ENCODE measurements at places on chromosomes 1 and 21.

- DNase-seq, result no peak
These were observed 18.3 kb upstream of the CNR2 start for GRCh38 chr1:23931491-23931880.

GRCh38 chr1:11749203-11749689 lies 12.7 kb upstream of the C1orf167 start:
- peak; percentile 33 for DNase-seq

GRCh38 chr1:171286032-171286705 lies 27.8 kb upstream of the FMO4 start:
- DNase-seq, result no peak

- no peak for DNase-seq
These were observed 206.0 kb downstream of the LYPLAL1 start for GRCh38 chr1:219379691-219380090.

DNA sequence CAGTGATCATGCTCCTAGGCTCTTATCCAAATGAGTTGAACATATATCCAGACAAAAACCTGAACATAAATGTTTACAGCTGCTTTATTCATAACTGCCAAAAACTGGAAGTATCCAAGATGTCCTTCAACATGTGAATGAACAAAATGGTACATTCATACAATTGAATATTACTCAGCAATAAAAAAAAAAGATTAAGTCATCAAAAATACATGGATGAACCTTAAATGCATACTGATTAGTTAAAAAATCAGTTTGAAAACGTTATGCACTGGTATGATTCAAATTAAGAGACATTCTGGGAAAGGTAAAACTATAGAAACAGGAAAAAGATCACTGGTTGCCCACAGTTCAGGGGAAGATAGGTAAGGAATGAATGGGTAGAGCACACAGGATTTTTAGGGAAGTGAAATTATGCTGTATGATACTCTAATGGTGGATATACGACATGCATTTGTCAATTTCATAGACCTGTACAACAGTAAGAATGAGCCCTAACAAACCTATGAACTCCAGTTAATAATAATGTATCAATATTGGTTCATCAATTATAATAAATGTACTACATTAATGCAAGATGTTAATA lies 3.1 kb downstream of the LRRC40 start:
- DNase-seq, result no peak

GRCh38 chr1:108643492-108644335 lies 17.2 kb downstream of the HENMT1 start:
- no peak for DNase-seq

- no peak for DNase-seq
These were observed 54.0 kb upstream of the ATP5PO start for GRCh38 chr21:33969581-33969980.

DNA sequence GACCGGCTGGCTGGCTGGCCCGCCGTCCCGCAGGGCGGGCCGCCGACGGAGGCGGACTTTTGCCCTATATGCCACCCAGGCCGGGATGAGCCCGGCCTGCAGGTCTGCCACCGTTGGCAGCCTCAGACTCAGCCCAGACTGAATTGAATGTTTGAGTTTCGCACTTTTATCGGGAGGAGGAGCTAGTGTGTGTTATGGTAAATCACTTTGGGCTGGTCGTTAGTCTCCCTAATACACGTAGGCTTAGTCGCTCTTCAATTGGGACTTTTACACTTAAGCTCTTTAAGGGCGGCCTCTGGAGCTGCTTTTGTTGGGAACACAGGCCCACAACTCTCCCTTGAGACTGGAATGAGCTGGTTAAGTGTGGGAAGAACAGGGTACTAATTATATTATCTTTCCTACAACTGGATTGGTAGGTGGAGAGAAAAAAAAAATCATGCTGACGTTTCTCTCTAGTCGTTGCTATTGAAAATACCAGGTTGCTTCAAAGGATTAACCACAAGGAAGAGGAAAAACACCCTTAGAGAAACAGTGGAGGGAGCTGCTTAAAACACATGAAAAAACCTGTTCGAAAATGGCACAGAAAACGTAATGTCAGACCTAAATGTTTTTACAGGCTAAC lies 1.4 kb upstream of the IRF2BP2 start:
- DNase-seq, result no peak

DNA sequence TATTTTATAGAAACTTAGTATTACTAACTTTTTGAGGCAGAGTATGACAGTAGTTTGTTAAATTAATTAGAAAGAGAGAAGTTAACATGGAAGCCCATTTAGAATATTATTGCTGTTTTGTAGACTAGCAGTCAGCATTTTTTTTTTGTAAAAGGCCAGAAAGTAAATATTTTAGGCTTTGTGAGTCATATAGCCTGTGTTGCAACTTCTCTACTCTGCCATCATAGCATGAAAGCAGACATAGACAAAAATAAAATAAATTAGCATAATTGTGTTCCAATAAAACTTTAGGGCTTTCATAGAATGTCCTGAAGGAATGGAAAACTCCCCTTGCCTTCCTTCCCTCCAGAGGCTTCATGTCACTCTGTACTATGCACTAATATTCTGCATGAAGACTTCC lies 12.3 kb upstream of the RGS4 start:
- DNase-seq, result no peak

GRCh38 chr1:44273560-44274350 lies 60.5 kb downstream of the DMAP1 start:
- DNase-seq, result no peak

- no peak for DNase-seq
These were observed 5.2 kb downstream of the KRTAP10-8 start for GRCh38 chr21:44617071-44617501.

DNA sequence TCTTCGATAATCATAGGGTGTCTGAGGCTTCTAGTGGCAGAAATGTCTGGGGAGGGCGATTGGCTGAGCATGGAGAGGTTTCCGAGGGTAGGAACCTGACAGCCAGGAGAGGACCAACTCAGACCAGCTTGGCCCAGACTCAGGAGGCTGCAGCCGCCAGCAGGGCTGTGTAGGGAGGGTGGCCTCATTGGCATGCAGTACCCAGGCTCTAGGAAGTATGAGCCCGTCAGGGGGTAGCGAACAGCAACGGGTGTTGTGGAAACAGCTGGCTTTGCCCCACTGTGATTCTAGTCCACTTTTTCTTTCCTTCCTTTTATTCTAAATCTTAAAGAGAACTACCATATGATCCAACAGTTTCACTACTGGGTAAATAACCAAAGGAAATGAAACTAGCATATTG lies 103.3 kb downstream of the DIRAS3 start:
- no peak for DNase-seq

DNA sequence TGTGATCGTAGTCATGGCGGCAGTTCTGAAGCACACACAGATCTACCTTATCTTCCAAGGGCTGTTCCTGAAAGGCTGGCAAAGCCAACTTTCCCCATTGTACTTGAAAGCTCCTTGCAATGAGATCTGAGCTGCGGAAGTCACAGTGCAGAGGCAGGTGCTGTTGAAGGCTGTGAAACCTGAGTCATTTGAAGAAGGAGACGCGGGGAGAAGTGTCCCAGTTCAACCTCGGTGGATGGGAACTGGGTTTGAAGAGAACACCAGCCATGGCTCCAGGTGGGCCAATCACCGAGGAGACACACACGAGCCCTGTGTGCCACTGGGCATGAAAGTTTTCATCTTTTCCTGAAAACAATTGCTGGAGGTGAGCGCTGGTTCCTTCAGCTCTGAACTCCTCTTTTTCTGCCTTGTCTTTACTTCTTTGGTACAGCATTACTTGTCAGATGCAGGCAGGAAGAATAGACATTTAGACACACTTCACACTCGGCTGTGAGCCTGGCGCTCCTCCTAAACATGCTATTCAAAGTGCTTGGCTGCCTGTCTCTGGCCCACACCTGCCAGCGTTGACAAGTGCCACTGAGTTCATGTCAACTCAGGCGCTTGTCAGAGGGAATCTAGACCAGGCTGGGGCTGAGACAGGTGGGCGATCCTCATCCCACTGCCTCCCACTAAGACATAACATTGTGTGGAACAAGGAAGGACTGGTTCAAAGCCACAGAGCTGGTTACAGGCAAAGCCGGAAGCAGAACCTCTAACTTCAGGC lies 25.7 kb upstream of the PDE9A start:
- DNase-seq, result no peak

GRCh38 chr1:184020855-184021254 lies 16.7 kb downstream of the COLGALT2 start:
- DNase-seq, result no peak

- no peak for DNase-seq
These were observed 1.5 kb upstream of the CLDN17 start for GRCh38 chr21:30168086-30168485.

DNA sequence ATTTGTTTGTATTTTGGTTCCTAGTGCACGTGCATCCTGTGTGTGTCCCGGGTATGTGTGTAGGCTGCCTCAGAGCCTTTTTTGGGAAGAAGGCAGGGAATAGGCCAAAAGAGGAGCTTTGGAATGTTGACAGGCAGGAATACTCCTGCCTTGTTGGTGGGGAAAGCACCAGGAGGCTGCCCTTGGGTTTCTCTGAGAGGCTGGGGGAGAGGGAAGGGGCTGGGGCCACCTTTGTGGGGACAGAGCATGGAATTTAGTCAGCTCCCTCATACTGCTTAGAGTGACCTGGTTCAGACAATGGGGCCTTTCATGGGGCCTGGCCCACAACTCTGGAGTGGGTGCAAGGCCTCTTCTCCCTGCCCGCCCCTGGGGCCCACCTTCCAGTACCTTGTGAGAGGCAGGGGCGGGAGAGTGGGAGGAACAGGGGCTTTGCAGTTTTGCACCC lies 31.3 kb downstream of the ACOT11 start:
- no peak for DNase-seq

- DNase-seq, result no peak
These were observed 15.5 kb upstream of the GFI1 start for GRCh38 chr1:92502247-92502646.

DNA sequence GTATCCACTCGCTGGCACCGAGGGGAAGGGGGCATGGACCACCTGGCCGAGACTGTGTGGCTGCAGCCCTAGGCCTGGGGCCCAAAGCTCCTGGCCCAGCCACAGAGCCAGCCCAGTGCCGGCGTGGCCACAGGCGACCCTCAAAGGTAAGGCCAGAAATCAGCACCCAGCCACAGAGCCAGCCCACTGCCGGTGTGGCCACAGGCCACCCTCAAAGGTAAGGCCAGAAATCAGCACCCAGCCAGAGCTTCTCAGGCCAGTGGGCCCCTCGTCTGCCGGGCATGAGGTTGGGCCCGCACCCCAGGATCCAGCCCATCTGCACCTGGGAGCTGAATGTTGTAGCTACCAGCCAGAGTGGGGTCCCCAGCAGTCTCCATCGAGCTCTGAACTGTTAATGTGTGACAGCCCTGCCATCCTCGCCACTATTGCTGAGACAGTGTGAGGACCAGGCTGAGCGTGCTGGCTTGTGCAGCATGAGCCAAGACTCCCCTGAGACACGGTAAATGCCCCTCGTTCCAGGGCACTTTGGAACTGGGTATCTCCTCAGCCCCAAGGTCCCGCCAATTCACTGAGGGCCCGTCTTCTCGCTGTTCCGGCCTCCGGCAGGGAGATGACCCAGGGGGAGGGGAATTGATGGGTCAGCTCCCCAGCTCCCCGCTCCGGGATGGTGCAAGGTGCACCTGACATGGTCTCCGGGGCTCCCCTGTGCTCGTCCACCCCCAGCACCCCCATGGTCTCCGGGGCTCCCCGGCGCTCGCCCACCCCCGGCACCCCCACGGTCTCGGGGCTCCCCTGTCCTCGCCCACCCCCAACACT lies 4.7 kb upstream of the FTCD start:
- DNase-seq, result no peak

- DNase-seq, result no peak
These were observed 234.5 kb upstream of the HOOK1 start for GRCh38 chr1:59580257-59580656.

GRCh38 chr1:4970532-4970931 lies 316.1 kb downstream of the AJAP1 start:
- no peak for DNase-seq

- no peak for DNase-seq
These were observed 175.1 kb downstream of the FASLG start for GRCh38 chr1:172833954-172834353.

- DNase-seq, result no peak
These were observed 291.3 kb downstream of the NTNG1 start for GRCh38 chr1:107432108-107432507.

- no peak for DNase-seq
These were observed 50.9 kb downstream of the PCNT start for GRCh38 chr21:46374761-46375389.

- DNase-seq, result no peak
These were observed 61.8 kb upstream of the PTGFRN start for GRCh38 chr1:116847688-116848531.

DNA sequence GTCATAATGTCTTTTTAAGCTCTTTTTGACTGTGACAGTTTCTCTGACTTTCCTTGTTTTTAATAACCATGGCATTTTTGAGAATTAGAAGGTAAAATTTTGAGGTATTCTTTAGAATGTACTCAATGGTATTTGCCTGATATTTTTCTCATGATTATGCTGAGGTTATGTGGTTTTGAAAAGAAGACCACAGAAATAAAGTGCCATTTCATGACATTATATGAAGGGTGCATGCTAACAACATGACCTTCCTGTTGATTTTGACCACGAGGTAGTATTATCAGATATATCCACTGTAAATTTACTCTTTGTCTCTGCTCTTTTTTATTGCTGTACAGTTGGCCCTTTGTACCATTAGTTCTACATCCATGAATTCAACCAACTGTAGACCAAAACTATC lies 1418.5 kb downstream of the PLA2G4A start:
- no peak for DNase-seq

- DNase-seq, result no peak
These were observed 160.7 kb upstream of the KLHDC7A start for GRCh38 chr1:18320051-18320450.

DNA sequence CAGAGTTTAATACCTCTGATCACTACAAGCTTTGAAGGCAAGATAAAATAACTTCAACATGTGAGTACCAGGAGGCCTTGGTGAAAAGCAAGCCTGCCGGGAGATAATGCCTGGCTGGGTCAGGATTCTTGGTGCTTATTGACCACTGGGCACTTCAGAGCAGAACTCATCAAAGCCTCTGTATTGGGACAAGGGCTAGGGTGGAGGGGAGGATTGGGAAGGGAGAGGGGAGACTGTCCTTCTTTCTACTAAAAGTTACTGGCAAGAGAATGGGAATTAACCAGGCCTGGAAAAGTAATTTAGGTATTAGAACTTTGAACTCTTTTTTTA lies 35.2 kb downstream of the NEK2 start:
- DNase-seq, result no peak

DNA sequence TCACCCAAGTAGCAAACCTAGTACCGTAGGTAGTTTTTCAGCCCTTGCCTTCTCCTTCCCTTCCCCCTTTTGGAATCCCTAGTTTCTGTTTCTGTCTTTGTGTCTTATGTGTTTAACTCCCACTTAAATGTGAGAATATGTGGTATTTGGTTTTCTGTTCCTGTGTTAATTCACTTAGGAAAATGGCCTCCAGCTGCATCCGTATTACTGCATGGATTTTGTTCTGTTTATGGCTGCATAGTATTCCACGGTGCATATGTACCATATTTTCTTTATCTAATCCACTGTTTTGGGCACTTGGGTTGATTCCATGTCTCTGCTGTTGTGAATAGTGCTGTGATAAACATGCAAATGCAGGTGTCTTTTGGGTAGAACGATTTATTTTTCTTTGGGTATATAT lies 138.6 kb downstream of the POU2F1 start:
- no peak for DNase-seq

GRCh38 chr1:59699227-59699847 lies 115.4 kb upstream of the HOOK1 start:
- DNase-seq, result no peak

All from stimulated activated CD4-positive, alpha-beta T cell treated with anti-CD3 and anti-CD28 coated beads, Interleukin-15, amount 100 ng/mL, for 48 hours (primary cell).